ENCODE measurements at places on chromosomes 16 and 17.

- DNase-seq, result no peak
Observed at GRCh38 chr17:63492940-63493339, 16.1 kb downstream of the ACE start.

- no peak for DNase-seq
Observed at GRCh38 chr17:18195246-18195645, 11.6 kb downstream of the ALKBH5 start.

DNA sequence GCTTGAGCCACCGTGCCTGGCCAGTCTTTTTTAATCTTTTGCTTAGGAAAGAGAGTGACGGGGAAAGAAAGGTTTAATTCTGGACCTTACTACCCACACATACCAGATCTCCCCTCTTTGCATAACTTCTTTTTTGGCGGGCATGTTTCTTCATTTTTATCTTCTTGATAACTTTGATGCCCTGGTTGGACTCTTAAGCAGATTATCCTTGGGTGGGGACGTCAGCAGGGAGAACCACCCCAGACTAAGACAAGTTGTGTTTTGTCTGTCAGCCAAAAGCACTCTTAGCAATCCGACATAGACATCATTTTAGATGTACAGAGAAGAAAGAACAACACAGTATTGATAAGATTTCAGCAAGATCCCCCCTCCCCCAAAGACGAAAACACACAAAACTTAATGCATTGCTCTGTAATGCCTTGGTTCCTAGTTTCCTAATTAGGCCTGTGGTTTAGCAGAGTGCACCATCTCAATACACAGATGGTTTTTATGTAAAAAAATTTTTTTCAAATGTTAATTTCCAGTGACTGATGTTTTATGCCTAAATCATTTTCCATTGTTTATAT, 99.9 kb downstream of the MSI2 start:
- no peak for DNase-seq

DNA sequence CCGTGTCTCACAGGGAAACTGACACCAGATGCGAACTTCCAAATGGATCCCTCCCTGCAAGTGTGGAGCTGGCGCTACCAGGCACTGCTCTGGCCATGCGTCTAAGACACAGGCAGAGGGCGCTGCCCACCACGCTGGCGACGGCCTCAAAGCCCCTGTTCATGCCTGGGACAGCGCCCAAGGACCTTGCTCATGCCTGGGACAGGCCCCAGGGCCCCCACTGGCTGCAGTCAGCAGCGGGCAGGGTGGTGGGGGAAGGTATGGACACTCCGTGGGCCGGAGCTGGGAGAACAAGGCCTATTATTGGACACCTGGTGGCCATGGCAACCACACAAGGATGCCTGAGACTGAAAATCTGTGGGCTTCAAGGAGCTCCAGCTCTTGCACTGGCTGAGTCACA, 8.8 kb downstream of the ZG16B start:
- peak; percentile 72 for DNase-seq

- DNase-seq, result peak; percentile 40
Observed at GRCh38 chr17:65277576-65277975, 140.4 kb downstream of the RGS9 start.

DNA sequence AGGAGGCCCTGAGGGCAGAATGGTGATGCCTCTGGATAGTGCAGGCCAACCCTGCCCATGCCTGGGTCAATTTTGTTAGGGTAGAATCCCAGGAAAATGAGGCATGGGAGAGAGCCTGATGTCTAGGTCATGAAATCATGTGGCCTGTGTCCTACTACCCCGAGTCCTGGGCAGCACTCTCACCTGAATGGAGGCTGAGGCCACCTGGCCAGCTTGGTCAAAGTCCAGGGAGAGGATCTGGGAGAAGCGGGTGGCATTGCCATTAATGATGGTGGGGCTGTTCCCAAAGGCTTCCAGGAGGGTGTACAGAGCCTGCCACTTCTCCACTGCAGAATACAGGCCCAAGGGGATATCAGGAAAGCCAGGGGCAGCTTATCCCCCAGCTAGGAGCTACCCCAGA, 59.8 kb downstream of the MYO18A start:
- DNase-seq, result no peak

GRCh38 chr17:82836823-82837357, 2.9 kb downstream of the ZNF750 start:
- peak; percentile 6 for DNase-seq

- DNase-seq, result no peak
Observed at GRCh38 chr17:38738007-38738662, 8.0 kb downstream of the CISD3 start.

GRCh38 chr17:72363089-72363610, 242.3 kb downstream of the SOX9 start:
- DNase-seq, result peak; percentile 29

- no peak for DNase-seq
Observed at GRCh38 chr16:42691-43090, 10.7 kb downstream of the POLR3K start.

GRCh38 chr16:87604634-87605111, 2.4 kb downstream of the JPH3 start:
- DNase-seq, result no peak

- no peak for DNase-seq
Observed at GRCh38 chr16:30354423-30355143, 525 bp downstream of the CD2BP2 start.

DNA sequence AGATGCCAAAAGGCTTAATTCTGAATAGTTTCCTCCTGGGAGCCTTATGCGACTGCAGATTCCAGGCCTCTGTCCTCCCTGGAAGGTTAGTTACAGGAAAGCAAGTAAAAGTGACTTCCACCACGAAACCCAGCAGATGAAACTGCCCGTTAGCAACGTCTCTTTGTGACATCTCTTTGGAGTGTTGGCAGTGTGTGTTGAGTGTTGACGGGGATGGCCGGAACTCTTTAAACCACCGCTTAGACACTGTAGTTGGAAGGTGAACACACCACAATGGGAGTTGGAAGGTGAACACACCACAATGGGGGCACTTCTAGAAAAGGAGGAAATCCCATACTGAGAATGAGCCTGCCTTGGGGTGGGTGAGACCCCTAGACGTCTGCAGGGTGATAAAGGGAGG, 858 bp downstream of the SKAP1 start:
- no peak for DNase-seq

GRCh38 chr16:797686-798085, 2.8 kb downstream of the GNG13 start:
- DNase-seq, result no peak

- DNase-seq, result peak; percentile 36
Observed at GRCh38 chr17:72974605-72975232, 117.8 kb downstream of the SLC39A11 start.

- DNase-seq, result no peak
Observed at GRCh38 chr17:56457501-56457900, 136.0 kb upstream of the NOG start.

DNA sequence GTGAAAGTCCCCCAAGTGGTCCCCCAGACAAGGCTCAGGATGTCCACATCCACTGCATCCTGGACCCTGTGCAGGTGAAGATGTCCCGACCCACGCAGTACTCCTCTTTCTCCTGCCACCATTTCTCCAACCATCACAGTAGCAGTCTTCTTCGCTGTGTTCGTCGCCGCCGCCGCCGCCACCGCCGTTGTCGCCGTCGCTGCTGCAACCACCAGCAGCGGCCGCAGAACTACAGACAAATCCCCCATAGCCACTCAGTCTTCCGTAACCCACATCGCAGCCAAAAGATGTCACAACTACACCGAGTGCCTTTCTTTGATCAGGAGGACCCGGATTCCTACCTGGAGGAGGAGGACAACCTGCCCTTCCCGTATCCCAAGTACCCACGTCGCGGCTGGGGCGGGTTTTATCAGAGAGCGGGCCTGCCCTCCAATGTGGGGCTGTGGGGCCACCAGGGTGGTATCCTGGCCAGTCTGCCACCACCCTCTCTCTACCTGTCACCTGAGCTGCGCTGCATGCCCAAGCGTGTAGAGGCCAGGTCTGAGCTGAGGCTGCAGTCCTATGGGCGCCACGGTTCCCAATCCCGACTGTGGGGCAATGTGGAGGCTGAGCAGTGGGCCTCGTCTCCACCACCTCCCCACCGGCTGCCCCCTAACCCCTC, 917 bp downstream of the SPEM2 start:
- no peak for DNase-seq

- DNase-seq, result no peak
Observed at GRCh38 chr17:34750004-34750403, 170.6 kb downstream of the TMEM132E start.

DNA sequence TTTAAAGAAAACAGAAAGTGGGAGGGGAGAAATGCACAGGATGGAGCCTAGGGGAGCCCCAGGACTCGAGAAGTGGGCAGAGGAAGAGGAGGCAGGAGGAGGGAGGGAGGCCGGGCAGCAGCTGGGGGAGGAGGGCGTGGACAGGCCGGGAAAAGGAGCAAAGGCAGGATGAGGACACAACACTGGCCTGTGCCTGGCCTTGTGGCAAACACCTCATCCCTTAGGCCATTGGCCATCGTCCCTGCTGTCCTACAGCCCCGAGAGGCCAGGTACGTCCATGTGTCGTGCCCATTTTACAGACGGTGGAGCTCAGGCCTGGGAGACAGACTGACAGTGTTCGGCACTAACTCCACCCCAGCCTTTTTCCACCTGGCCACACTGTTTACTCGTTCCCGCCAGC, 15.9 kb downstream of the JPH3 start:
- DNase-seq, result no peak

DNA sequence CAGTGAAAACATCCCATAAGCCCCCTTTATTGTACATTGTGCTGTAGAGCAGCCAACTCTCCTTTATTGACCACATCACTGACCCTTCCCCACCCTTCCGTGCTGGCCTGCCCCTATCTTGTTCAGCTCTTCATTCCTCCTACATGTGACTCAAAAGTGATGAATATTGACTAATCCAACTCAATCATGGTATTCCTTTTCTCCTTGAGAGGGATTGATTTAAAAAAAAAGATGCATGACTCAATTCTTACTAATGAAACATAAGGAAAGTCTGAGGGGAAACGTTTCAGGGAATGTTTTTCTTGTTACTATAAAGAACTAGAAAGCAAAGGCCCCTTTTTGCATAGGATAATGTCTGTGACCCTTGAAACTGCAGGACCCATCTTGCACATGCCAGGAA, 125.2 kb upstream of the SOX9 start:
- DNase-seq, result peak; percentile 28

DNA sequence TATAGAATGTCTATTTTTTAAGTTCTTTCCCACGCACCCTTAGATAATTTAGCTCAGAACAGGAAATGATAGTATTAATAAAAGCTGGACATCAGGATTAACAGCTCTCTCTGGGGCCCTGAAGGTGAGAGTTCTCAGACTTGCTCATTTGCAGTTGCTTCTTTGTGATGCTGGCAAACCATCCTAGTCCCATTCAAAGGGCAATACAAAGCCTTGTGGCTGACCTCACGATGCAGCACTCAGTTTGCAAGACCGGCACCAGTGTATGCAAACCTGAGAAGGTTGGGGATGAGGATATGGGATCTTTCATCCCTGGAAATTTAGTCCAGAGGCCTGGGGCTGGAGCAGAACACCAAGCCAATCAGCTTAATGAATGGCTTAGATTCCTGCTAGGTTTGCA, 29.3 kb downstream of the STH start:
- DNase-seq, result no peak

DNA sequence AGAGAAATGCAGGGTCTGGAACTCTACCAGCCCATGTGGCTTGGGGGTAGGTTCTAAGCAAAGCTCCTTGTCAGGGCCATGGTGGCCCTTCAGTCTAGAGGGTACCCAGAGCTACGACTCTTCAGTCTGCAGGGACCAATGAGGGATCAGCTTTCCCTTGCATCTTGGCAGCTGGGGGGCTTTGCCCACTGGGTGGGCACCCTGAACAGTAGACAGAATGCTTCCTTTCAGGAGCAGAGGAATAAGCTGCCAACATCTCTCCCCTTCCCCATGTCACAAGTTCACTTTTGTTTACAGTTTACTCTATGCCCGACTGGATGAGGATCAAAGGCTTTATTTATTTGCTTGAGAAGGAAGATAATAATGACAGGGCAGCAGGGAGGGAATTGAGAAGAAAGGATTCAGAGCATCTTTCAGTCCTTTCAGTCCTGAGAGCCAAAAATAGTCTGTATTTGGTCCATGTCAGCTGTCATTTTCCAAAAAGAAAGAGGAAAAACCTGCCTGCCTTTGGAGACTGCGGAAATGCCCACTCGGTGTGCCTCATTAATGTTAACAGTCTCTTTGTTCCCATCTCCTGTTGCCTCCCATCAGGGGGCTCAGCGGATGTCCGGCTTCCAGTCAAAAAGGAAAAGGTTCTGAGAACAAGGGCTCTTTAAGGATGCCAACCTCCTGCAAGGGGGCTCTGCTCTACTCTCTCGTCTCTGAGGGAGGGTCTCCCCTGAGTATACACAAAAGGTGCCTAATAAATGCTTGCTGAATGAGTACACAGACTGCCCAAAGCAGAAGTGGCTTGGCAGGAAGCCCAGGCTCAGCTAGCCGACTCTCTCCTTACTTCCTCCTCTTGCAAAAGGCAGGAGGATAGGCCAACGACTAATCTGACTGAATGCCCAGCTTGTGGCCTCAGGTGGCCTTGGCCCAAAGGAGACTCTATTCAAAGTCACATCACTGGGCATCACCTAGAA, 17.1 kb downstream of the TRAF4 start:
- peak; percentile 75 for DNase-seq

- peak; percentile 61 for DNase-seq
Observed at GRCh38 chr16:46673320-46674013, 15.5 kb downstream of the VPS35 start.

- DNase-seq, result no peak
Observed at GRCh38 chr16:30755955-30756780, 5.7 kb downstream of the CFAP119 start.

DNA sequence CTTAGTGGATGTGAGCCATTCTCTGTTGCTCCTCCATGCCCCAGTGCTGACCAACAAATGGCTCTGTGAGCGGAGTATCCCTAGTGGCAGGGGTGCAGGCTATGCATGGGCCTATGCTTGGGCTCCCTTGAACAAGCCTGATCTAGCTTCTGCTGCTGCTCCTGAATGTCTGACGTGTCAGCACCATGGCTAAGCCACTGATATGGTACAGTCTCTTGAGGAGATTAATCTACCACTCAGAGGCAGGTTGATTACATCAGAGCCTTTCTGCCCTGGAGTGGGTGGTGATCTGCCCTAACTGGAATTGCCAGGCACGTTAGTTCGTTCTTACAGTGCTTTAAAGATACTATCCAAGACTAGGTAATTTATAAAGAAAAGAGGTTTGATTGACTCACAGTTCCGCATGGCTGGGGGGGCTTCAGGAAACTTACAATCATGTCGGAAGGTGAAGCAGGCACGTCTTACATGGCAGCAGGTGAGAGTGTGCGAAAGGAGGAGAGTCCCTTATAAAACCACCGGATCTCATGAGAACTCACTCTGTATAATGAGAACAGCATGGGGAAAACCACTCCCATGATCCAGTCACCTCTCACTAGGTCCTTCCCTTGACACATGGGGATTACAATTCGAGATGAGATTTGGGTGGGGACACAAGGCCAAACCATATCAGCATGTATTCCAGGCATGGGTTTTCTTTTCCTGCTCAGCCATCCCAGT, 41.5 kb upstream of the B4GALNT2 start:
- no peak for DNase-seq
